CD4-positive, alpha-beta T cell treated with Interleukin-12 subunit alpha and Interleukin-12 subunit beta, for 1 hour (primary cell): ENCODE measurements at places on chromosomes 1 and 21.
A peak's percentile ranks its signal among the peaks of the same experiment; 100 is the strongest.

DNA sequence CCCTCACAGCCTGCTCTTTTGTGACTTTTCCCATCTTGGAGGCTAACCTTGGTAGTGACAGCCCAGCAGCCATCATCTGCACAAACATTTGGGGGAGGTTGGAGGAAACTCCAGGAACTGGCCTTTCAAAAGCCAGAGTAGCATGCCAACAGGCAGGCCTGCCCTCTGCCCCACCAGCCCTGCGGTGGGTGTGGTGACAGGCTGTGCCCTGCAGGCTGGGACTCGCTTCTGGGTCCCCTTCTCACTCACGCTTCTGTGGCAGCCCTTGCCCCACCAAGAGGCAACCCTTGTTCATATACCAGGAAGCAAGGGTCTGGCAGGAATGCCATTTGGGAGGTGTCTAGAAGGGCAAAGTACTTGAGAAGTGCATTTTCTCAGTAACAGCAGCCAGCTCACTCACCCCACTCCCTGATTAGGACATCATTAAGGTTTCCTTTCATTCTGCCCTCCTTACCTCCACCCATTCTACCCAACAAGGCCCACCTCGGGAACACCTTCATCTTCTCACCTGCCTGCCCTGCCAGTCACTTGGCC is 20.8 kb upstream of the FAM3B start:
- no peak for DNase-seq

DNA sequence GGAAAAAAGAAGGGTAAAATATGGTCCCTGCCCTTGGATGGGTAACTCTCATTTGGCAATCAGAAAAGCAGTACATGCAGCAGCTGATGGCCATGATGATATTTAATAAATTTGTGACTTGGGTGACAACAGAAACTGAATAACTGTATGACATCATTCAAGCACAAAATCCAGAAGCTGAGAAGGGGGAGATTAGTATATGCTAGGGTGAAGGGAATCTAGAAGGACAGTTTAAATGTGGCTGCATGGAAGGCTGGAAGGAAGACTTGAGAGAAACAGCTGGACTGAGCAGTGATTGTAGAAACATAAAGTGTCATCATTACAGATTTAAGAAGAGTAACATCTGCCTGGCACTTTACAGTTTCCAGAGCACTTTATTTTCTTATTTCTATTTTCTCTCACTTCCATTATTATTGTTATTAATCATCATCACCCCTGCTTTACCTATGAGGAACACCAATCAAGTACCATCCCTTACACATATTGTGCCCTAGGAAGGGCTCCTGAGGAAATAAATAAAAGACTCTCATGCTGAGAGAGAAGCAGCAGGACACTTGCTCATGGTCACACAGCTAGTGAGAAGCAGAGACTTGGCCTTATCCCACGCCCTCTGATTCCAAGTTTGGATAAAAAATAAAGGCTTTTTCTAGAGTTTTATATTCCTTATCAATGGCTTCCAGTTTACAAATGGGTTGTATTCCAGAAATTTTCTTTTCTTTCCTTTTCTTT is 207.2 kb downstream of the PBX1 start:
- no peak for DNase-seq

DNA sequence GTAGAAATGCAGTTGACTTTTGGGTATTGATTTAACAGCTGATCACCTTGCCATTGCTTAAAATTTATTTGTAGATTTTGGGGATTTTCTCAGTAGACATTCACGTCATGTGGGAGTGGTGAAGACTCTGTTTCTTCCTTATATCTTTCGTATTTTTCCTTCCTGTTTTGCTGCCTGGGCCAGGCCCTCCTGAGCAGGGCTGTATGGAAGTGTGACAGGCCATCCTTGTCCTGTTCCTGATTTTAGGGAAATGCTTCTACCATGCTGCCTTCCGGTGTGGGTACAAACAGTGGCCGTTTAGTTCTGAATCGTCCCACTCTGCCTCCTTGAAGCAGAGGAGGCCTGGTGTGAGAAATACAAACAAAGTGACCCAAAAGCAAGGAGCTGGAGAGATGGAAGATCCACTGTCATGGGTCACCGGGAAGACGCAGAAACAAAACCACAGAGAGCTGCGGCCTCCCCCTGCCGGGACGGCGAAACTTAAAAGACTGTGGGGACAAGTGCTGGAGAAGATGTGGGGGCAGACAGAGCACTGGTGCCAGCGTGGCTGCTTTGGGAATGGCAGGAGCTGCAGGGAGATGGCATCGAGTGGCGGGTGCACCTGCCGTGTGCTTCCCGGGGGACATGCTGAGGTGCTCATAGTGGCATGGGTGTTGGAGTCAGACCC is 7.6 kb downstream of the AGPAT3 start:
- DNase-seq, result no peak

- peak; percentile 80 for DNase-seq
These were observed 40.9 kb upstream of the PPIAL4F start for GRCh38 chr1:144551543-144552424.

DNA sequence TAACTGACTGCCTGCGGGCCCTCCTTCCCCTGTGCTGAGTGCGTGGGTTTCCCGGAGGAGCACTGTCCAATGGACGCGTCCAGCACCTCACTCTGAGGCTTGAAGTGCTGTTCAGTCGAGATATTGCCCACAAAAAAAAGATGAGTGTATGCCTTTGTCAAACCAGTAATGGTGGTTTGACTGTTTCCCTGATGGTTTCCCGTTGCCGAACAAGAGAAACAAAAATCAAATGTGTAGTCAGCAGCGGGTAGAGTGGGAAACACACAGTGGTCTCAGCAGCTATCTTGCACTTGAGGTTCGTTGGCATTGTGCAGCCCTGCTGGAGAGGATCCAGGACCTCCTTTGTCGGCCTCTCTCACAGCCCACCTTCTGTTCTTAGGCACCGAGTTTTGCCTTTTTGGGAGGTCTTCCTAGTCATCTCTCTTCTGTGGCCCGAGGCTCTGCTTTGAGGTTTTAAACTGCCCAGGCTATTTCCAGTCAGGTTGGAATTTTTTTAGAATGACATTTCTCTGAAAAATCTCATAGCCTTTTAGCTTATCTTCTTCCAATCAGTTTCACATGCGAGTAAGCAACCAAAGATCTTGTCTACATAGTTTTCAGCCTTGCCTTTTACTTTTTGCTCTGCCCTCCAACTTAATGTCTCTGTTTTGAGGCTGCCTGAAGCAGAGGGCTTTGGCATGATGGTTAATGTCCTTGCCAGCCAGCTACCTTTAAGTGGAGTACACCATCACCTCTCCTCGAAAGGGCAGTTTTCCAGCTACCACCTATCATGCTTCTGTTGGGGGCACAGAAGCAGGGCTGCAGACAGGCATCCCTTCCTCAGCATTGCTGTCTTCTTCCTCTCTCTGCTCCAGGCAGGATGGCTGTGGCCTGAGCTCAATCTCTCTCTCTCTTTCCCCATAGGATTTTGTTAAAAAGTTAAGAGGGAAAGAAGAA is 132.3 kb downstream of the URB2 start:
- no peak for DNase-seq

GRCh38 chr1:30041741-30042437 is 681.5 kb downstream of the MATN1 start:
- DNase-seq, result no peak

- DNase-seq, result no peak
These were observed 133.8 kb upstream of the KIAA1614 start for GRCh38 chr1:180778782-180779398.

GRCh38 chr1:72434070-72434469 is 151.7 kb upstream of the NEGR1 start:
- DNase-seq, result no peak

DNA sequence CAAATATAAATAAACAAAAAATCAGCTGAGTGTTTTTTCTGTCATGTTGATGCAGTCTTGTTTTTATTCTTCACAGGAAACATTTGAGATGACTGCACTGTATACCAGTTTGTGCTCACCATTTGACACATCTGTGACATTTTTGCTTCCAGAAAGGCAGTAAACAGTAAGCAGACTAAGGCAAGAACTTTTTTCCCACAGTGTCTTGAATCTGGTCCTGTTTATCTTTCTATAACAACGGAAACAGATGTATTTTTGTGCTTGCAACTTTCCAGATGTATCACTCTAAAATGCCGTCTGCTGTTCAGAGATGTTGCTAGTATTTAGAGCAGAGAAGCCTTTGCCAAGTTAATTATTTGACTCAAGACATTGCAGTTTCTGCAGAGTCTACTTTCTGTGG is 105.5 kb downstream of the ZC3H11B start:
- DNase-seq, result no peak

- DNase-seq, result no peak
These were observed 3.6 kb upstream of the ZDHHC18 start for GRCh38 chr1:26822737-26823395.

- no peak for DNase-seq
These were observed 189.6 kb downstream of the KAZN start for GRCh38 chr1:14788080-14788479.

- DNase-seq, result no peak
These were observed 2.5 kb downstream of the GGPS1 start for GRCh38 chr1:235330918-235331285.

GRCh38 chr1:63622849-63623566 is 29.8 kb downstream of the PGM1 start:
- no peak for DNase-seq

DNA sequence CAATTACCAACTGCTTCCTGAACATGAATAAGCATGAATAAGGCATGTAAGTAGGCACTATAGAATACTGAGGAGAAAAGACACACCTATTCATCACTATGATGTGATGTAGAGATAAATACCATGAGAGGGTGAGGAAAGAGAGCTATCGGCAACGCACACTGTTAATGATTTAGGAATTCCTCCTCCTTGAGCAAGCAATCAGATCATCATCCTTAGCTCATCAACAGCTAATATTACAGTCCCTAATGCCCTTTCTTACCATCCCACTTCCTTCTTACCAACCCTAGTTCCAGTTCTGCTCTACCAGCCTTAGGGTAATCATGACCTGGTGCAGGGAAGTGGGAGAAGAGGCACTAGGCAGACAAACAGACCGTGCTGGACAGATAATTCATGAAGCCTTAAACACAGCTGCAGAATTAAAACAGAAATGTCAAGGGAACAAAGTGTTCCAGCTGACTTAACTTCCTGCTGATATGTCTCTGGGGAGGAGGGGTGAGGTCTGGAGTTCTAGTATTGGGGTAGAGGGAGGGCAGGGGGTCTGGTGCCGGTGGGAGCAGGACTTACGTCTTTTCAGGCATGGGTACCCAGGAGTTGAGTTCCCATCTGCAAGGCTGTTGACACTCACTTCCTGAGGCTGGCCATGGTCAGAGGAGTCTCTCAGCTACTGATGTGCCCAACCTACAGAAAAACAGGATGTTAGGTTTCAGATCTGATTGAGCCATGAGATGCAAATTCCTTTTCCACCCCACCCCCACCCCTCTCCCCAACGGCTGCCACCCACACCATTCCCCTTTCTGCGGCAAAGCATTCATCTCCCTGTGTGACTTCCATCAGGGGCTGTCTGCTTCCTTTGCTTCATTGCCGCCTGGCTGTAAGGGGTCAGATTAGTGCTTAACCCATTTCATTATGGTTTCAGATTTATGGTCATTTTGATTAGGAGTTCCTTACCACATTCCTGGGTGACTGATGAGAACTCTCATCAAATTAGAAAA is 12.6 kb upstream of the RCSD1 start:
- peak; percentile 37 for DNase-seq
